ENCODE measurements at places on chromosomes 7 and 10.

DNA sequence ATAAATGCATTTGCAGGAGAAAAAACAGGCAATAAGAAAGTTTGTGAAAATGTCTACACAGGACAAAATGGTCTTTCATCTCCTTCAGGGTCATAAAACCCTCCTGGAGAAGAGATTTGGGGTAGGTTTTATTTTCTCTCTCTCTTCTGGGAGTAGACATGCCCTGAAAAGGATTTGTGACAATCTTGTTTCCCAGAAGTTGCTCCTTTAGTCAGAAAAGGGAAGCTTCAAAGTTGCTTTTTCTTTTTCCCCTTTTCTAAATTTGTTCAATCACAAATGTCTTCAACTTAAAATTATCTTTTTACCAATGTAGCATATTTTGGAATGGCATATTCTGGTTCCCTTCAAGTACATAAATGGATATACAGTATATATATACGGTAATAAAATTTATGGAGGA, 9.4 kb upstream of the ANKRD22 start:
- no peak for DNase-seq

DNA sequence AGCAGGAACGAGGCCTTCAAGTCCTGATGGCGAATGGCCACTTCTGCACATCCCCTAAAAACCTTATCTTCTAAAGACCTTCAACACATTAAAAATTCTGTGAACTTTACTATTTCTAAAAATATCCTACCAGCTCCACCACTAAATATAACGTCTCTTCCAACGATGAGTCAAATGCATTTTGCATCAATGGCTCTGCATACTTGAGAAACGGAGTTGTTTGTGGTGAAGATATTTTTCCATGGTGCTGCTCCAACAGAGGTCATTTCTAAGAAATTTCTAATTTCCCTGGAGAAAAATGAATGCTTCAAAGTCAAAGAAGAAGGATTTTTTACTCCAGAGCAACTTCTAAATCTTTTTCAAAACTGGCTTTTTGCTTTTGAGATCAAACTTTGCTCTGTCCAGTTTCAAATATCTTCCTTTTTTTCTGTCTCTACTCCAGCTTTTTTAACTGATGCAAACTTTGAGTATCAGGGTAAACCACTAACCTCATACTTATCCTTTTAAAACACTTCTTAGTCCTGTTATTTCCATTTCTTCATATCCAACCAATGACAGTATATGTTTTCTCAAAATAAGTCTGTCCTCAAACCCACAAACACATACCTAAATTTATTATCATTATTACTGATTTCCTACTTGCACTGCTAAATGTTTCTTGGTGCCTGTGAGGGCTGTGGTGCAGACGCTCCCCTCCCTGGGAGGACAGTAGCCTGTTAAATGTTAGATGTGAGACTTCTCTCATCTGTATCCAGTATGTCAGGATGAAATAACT, 258.1 kb downstream of the KLF6 start:
- DNase-seq = no peak

GRCh38 chr7:13111230-13111629, 423.8 kb downstream of the ARL4A start:
- no peak for DNase-seq

DNA sequence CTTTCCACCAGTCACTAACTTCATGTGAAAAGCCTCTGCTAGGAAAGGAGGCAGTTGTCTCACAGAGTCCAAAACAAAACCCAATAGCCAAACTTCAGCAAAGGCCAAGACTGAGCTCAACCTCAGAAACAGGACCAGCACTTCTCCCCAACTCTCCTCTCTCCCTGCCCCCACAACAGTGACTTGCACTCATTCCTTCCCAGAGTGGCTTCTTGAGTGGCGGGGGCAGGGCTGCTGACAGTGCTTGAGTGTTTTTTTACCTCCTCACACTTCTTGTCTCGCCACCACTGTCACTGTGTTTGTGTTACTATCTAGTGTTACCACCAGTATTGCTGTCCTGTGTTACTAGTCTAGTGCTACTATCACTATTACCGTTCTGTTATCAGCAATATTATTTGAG, 206.8 kb downstream of the KLF6 start:
- DNase-seq = no peak

GRCh38 chr7:159211540-159212182, 67.0 kb upstream of the VIPR2 start:
- DNase-seq = no peak

GRCh38 chr10:71278691-71279588, 40.1 kb upstream of the SLC29A3 start:
- DNase-seq = no peak

- no peak for DNase-seq
Measured at GRCh38 chr10:46551701-46552525, 4.5 kb downstream of the GPRIN2 start.

GRCh38 chr7:463817-464453, 55.7 kb downstream of the PDGFA start:
- DNase-seq = no peak

- DNase-seq = no peak
Measured at GRCh38 chr10:71264345-71265200, 52.2 kb downstream of the UNC5B start.

DNA sequence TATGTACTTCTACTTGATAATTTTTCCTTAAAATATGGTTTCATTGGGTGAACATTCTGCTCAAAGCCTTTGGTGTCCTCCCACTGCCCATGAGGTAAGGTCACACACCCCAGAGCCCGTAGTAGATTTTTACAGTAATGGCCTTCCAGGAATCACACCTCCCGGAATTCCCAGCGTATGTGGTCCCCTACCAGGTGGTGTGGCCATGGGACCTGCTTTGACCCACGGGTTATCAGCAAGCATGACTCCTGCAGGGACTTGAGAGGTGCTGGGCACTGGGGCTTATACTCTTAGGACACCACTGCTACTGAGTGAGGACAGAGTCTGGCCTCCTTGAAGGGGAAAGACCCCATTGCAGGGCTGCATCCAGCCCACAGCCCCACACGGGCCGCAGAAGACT, 42.2 kb downstream of the BAIAP2L1 start:
- no peak for DNase-seq

GRCh38 chr7:151424799-151425198, 15.0 kb upstream of the WDR86 start:
- DNase-seq = no peak

GRCh38 chr7:122123746-122124145, 20.3 kb downstream of the AASS start:
- no peak for DNase-seq

GRCh38 chr7:148698007-148698396, 701 bp upstream of the CUL1 start:
- no peak for DNase-seq

DNA sequence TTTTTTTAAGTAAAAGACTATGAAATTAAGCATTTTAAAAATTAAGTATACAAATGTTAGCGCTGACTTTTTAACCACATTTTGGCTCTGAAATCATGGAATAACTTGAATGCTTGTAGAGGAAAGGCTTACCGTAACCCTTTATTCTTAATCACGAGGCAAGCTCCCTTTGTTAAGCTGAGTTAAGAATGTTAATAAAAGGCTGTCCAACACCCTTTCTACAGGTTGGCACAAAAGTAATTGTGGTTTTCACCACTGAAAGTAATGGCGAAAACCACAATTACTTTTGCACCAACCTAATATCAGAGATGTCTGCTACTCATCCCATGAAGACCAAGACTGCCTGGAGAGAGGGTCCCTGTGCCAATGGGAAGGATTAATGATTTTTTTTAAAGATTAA, 70.6 kb downstream of the STK17A start:
- DNase-seq = no peak

- DNase-seq = no peak
Measured at GRCh38 chr10:7378602-7379403, 32.0 kb downstream of the SFMBT2 start.

All from NCI-H526 treated with DMSO at 0.1 percent for 48 hours (cell line).